ENCODE measurements at places on chromosomes 12 and 14. TPM values are rescaled to one million over a fixed set of nuclear protein-coding genes. Genes with fewer than 3 reads are reported as not detected.

CD4 gene
- total RNA-seq: 2.7 TPM

DNA sequence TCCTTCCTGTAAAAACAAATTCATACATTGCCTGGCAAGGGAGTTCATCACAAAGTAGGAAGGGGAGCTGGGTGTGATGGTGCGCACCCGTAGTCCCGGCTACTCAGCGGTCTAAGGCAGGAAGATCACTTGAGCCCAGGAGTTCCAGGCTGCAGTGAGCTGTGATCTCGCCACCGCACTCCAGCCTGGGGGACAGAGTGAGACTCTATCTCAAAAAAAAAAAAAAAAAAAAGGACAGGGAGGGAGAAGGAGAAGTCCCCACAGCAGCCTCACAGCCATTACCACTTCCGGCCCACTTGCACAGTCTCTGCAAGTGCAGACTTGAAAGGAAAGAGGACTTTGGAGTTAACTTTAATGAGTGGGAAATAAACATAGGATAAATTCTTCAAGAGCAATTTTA, 121.0 kb downstream of the FBXL14 start:
- peaks cover 31% of the 10 kb centered on the region for H3K4me1 ChIP-seq
- no peak for DNase-seq
- peak overlapping the region; percentile 58 for H3K27ac ChIP-seq
- no peak overlapping the region for H3K4me3 ChIP-seq
- no peaks in the 10 kb centered on the region for H3K27me3 ChIP-seq

SERPINA1 gene
- total RNA-seq: 5,718 TPM

GRCh38 chr12:22729957-22730443, 105.0 kb downstream of the ETNK1 start:
- no peaks in the 10 kb centered on the region for H3K27me3 ChIP-seq
- peak overlapping the region; percentile 42 for H3K27ac ChIP-seq
- peaks cover 5% of the 10 kb centered on the region for H3K4me1 ChIP-seq
- no peak overlapping the region for H3K4me3 ChIP-seq
- no peaks in the 10 kb centered on the region for H3K36me3 ChIP-seq

GRCh38 chr14:60641742-60642269, 7.5 kb downstream of the SIX1 start:
- no peaks in the 10 kb centered on the region for H3K36me3 ChIP-seq
- no peak overlapping the region for H3K27ac ChIP-seq
- DNase-seq: no peak
- peaks cover 13% of the 10 kb centered on the region for H3K4me1 ChIP-seq

DNA sequence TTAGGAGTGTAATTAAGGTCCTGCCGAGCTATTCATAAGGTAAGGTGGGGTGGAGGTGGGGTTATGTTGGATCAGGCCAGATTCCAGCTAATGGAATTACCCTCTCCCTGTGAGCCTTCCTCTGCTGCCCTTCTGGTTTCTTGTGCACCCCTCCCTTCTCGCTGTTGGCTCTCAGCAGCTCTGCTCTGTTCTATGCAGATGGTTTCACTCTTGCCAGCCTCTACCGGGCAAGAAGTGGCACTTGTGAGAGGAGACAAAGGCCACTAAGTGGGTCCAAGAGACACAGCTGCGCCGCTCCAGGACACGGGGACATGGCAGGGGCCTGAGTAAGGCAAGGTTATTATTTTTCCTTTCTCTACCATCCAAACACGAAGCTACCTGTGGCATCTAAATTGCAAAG, 334.4 kb downstream of the EMP1 start:
- DNase-seq: no peak
- H3K27ac ChIP-seq: no peak overlapping the region
- no peaks in the 10 kb centered on the region for H3K36me3 ChIP-seq
- no peak overlapping the region for H3K4me3 ChIP-seq

DNA sequence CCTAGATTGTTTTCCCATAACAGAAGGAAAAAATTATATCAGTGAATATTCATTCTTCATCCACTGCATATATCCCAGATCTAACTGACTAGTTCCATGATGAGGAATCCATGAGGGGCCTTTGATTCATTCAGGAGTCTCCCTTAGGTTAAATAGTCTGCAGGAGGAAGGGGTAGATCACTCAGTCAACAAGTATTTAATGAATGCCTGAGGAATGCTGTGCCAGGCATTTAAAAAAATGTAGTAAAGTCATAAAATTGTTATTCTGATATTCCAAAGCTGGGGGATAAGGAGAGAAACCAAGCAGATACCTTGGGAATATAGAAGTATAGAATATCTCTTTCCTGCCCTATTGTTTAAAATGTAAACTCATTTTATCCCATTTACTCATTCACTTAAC, 216.2 kb upstream of the CAND1 start:
- no peaks in the 10 kb centered on the region for H3K4me1 ChIP-seq
- no peak for DNase-seq
- no peak overlapping the region for H3K4me3 ChIP-seq
- no peaks in the 10 kb centered on the region for H3K36me3 ChIP-seq
- no peaks in the 10 kb centered on the region for H3K27me3 ChIP-seq
- H3K27ac ChIP-seq: no peak overlapping the region

GRCh38 chr14:72420749-72421474, 473.0 kb downstream of the DPF3 start:
- DNase-seq: peak; percentile 77
- H3K4me1 ChIP-seq: no peaks in the 10 kb centered on the region
- H3K4me3 ChIP-seq: no peak overlapping the region
- no peaks in the 10 kb centered on the region for H3K36me3 ChIP-seq
- H3K27me3 ChIP-seq: no peaks in the 10 kb centered on the region

DNA sequence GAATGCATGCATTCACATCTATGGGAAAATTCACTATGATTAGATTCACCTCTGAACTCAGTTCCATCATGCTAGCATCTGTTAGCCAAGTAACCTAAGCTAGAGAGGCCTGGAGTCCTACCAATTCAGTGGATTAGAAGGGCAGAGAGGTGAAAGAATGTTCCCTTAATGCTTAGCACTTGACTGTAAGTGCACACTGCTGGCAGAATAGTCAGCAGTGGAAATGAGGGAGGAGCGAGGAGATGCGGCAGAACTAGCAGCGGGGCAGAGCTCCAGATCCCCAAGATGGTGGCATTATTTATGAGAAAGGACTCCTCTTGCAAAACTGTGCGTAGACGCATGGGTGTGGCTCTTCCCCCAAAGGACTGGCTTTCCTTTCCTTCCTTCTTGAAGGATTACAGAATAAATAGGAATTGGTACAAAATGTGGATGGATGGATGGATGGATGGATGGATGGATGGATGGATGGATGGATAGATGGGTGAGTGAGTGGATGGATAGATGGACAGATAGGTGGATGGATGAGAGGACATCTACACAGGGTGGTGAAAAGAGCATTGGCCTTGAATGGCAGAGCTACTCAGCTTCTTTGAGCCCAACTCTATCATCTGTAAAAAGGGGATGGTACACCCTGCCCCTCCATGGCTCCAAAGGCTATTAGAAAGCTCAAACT, 227.2 kb downstream of the CHST11 start:
- H3K27me3 ChIP-seq: no peaks in the 10 kb centered on the region
- H3K36me3 ChIP-seq: no peaks in the 10 kb centered on the region
- peaks cover 8% of the 10 kb centered on the region for H3K4me1 ChIP-seq
- DNase-seq: no peak

RPL10L gene
- not detected for total RNA-seq

TAS2R20 gene
- total RNA-seq: 6.3 TPM

- DNase-seq: no peak
- no peaks in the 10 kb centered on the region for H3K4me1 ChIP-seq
- no peaks in the 10 kb centered on the region for H3K27me3 ChIP-seq
- H3K36me3 ChIP-seq: no peaks in the 10 kb centered on the region
- H3K27ac ChIP-seq: no peak overlapping the region
- H3K4me3 ChIP-seq: no peak overlapping the region
Observed at GRCh38 chr14:20215196-20215595, 8.3 kb upstream of the OR11H6 start.

DTX1 gene
- total RNA-seq: 1.0 TPM

GRCh38 chr12:6753772-6754356, 923 bp upstream of the MLF2 start:
- H3K4me1 ChIP-seq: peaks cover 7% of the 10 kb centered on the region
- no peak overlapping the region for H3K4me3 ChIP-seq
- H3K27me3 ChIP-seq: no peaks in the 10 kb centered on the region
- peak; percentile 49 for DNase-seq
- H3K27ac ChIP-seq: peak overlapping the region; percentile 68

Measured in hepatocyte (in vitro differentiated cells).